NCI-H146 (cell line): ENCODE measurements at places on chromosomes 4 and X.
A peak's percentile ranks its signal among the peaks of the same experiment; 100 is the strongest.

- no peak for DNase-seq
Measured at GRCh38 chr4:35163168-35163567, 1081.1 kb downstream of the ARAP2 start.

- peak; percentile 65 for DNase-seq
Measured at GRCh38 chr4:15882675-15883086, 55.9 kb downstream of the FGFBP1 start.

GRCh38 chrX:48179691-48180090, 16.9 kb downstream of the SSX5 start:
- DNase-seq, result no peak

DNA sequence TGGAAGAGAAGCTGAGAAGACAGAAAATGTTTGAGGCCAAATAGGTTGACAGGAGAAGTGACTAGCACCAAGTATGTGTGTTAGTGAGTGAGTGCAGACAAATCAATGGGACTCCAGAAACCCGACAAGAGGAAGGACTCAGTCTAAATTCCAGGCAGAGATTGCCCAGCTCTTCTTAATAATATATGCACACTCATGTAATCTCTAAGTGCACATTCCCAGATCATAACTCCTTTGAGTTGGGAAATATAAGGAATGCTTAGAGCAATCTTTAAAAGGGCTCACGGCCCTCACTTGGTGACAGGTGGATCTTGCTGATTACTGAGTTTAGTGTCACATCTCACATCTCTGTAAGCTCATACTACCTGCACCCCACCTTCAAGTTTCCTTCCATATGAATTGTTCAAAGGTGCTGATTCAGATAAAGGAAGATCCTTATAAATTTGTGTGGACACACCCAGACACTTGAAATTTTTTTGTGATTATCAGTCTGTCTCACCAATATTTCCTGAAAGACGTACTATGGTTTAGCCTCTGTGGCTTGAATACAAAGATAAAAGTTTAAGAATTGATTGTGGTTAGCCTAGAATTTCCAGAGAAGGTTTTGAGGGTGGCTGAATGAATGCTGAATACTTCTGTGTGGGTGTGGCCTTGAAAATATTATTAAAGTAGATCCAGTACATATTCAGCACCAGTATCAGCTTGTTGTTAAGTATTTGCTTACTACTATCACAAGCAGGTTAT, 205.1 kb upstream of the UGT8 start:
- DNase-seq, result no peak

DNA sequence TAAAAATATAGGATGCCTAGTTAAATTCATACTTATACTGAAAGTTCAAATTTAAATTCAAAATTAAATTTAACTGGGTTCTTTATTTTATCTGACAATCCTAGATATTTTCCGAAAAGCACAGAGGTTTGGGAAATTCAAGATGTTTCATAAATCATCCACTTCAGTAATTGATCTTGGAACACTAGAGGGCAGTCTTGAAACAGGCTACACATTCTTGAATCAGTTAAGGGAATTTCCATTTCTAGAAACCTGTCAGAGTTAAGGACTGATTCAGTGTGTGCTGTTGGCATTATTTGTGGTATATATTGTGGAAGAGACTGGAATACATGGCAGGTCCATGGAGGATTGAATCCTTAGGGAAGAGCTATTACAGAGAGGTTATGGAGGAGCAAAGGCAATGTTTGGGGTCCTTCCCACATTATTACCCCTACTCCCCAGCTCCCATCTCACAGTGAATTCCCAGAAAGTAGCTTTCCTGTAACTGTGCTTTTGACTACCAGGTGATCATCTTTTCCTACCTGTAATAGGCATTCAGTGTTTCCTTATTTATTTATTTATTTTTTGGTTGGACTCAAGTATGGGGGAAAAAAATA, 92.9 kb downstream of the EGF start:
- DNase-seq, result peak; percentile 28

DNA sequence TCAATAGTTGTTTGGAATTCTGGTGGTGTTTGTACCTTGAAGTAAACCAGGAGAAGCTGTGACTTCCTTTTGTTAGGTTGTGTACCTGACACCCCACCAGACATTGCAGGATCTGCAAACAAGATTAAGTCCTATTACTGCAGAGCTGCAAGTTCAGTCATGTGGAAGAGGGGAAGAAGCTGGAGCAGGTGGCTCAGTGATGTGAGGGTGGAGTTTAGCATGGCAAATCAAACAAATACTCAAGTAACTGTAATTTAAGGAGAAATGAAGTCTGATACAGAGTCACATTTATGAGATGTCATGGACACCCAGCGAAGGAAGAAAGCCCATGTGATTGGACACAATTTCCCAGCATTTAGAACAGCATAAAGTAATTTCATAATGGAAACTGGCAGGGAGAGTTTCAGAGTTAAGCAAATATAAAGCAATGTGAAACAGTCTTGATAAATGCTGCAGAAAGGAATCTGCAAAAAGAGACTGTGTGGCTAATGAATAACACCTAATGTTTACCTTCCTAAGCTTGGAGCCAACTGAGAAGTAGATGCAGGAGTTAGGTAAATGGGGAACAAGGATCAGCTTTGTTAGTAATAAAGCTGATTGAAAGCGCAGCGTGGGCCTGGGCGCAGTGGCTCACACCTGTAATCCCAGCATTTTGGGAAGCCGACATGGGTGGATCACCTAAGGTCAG, 249.1 kb downstream of the GBA3 start:
- peak; percentile 66 for DNase-seq

DNA sequence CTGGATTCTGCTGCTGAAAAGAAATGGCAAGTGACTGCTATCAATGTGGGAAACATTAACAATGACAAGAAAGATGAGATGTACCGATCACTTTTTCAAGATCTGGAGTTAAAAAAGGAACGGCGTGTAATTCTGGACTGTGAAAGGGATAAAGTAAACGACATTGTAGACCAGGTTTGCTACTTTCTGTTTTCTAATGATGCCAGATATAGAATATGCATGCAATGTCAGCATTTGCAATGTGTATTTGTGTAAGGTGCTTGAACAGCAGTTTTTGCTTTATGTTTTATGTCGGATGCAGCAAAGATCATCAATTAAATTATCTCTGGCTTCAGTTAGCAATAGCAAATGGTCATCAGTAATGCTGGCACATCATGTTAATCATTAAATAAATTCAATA, 92.2 kb downstream of the GRIA2 start:
- no peak for DNase-seq

GRCh38 chrX:18945483-18945882, 38.4 kb downstream of the PHKA2 start:
- no peak for DNase-seq

DNA sequence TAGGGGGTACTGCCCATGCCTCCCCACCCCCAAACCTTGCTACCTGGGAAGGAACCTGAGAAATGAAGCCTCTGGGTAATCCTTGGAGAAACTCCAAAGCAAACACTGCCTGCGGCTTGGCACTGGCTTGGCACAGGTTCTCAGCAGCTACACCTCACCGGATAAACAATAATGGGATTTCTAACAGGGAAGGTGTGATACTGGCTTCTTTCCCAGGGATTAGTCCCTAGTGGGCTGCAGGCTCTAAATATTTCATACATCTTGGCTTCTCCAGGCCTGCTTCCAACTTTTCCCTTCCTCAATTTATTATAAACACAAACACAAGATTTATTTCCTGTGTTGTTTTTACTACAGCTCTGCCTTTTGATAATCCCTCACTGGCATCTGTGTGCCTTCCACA, 12.5 kb downstream of the SEC24D start:
- DNase-seq, result no peak

GRCh38 chr4:188409851-188410250, 270.6 kb downstream of the TRIML1 start:
- no peak for DNase-seq

DNA sequence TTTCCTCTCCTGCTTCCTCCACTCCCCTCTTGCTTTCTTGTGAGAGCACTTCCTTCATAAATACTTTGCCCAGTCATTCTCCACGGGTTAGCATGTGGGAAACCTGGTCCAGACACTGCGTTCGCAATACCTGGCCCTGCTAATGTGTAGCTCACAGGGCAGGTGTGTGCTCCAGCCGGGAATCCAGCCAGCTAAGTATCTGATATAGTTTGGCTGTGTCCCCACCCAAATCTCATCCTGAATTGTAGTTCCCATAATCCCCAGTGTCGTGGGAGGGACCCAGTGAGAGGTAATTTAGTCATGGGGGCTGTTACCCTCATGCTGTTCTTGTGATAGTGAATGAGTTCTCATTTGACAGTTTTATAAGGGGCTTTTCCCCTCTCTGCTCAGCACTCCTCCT, 32.2 kb upstream of the STX18 start:
- DNase-seq, result no peak

GRCh38 chr4:156583265-156583664, 388.3 kb downstream of the PDGFC start:
- no peak for DNase-seq

- DNase-seq, result peak; percentile 39
Measured at GRCh38 chr4:138555108-138555507, 313.0 kb upstream of the SLC7A11 start.

DNA sequence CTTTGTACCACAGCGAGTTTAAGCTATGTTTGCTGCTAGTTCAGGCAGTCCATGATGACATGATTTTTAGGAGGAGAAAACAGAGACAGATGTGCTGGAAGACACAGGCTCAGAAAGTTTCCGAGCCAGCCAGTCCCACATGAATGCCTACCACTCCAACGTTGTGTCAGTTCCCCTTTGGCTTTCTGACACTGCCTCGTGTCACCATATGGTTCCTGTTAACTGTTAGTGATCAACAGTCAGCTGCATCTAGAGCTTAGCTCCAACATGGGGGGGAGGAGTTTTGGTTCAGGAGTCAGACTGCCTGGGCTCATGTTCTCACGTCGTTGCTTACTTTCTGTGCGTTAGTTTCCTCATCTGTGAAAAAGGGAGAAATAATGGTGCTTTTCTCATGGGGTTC, 343.7 kb downstream of the MID1IP1 start:
- no peak for DNase-seq

GRCh38 chr4:88759895-88760290, 62.3 kb upstream of the NAP1L5 start:
- DNase-seq, result no peak

- no peak for DNase-seq
Measured at GRCh38 chr4:7296661-7297335, 104.5 kb downstream of the SORCS2 start.

GRCh38 chr4:166875821-166876220, 358.5 kb downstream of the SPOCK3 start:
- DNase-seq, result no peak

DNA sequence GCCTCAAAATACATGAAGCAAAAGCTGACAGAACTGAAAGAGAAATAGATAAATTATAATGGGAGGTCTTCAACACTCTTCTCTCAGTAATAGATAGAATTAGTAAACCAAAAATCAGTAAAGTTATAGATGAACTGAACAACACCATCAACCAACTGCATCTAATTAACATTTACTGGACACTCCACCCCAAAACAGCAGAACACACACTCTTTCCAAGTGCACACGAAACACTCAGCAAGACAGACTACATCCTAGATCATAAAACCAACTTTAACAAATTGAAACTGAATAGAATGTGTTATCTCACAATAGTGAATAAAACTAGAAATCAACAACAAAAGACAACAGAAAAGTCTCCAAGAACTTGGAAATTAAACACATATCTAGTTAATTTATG, 25.1 kb upstream of the TCEAL4 start:
- no peak for DNase-seq

DNA sequence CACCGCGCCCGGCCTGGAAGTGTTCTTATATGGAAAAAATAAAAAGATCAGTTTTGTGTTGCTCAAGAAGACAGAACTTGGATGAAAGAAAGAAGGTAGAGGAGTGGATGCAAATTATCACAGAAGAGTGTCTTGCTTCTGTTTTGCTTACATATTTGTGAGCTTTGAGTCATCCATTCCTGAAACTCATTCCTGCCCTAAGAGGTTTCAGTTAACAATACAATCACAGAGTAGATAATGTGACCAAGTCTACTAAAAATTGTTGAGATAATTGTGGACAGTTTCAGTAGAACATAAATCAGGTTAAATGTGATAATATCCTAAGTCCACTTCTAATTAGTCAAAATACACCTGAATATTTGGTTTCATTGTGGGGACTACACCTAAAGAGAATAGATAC, 26.4 kb upstream of the LRCH2 start:
- DNase-seq, result no peak

DNA sequence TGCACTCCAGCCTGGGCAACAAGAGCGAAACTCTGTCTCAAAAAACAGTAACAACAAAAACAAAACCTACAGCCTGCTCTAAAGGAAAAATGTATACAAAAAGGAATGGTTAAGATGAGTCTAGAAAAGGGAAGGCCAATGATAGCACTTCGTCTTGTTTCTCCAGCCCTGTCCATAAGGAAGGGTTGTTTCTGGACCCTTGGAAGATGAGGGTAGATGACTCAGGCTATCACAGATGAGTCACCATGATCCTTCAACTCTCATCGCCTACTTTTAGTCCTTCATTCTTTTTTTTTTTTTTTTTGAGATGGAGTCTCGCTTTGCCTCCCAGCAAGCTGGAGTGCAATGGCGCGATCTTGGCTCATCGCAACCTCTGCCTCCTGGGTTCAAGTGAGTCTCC, 8.8 kb downstream of the PLA2G12A start:
- DNase-seq, result no peak

GRCh38 chr4:10743357-10743756, 58.8 kb upstream of the CLNK start:
- no peak for DNase-seq

DNA sequence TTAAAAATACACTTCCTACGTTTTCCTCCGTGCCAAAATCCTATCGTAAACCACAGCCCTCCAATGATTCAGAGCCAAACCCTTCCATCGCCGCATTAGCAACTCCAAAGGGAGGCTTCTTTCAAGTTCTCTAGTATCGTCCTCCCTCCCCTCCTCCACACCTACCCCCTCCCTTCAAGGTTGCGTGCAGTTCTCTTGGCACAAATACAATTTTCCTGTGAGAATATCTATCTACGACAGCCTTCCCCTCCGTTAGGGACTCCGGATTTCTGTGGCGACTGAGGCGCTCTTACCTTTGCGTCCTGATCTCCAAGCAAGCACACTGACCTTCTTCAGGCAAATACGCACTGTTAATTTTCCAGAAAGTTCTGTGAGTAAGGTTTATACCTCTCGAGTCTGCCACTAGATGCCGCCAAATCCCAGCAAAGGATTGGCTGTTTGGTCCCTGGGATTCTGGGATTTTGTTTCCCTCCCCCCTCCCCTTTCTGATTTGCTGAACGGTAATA, 1.2 kb upstream of the MORF4L2 start:
- DNase-seq, result peak; percentile 78

- peak; percentile 37 for DNase-seq
Measured at GRCh38 chr4:11367371-11367770, 61.3 kb downstream of the HS3ST1 start.

GRCh38 chr4:174708381-174708780, 120.7 kb downstream of the GLRA3 start:
- no peak for DNase-seq

GRCh38 chr4:89373394-89373793, 65.8 kb upstream of the GPRIN3 start:
- no peak for DNase-seq

- DNase-seq, result no peak
Measured at GRCh38 chr4:70402762-70403161, 5.0 kb downstream of the OPRPN start.

- no peak for DNase-seq
Measured at GRCh38 chr4:38308728-38309311, 348.6 kb downstream of the PTTG2 start.

- DNase-seq, result no peak
Measured at GRCh38 chr4:121199742-121200561, 35.8 kb upstream of the TNIP3 start.

- DNase-seq, result no peak
Measured at GRCh38 chr4:25020236-25020635, 10.5 kb downstream of the LGI2 start.
